ENCODE measurements at places on chromosomes 2 and 18.

DNA sequence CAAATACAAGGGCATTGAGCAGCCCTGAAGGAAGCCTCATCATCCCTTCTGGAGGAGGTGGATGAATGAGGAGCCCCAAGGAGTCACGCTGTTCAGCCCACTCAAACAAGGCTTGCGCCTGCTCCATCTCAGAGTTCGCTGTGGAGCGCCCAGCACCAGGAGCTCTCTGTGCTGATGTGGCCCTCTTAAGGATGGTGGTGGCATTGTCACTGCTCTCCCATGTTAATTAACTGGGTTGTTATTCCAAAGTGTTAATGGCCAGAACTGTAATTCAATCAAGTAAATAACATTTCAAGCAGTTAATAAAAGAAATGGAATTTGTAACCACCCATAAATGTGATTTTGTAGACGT lies 726.0 kb upstream of the RAB6C start:
- H3K27me3 ChIP-seq, result no peaks in the 10 kb centered on the region
- no peak overlapping the region for H3K4me3 ChIP-seq
- DNase-seq, result peak; percentile 77
- no peaks in the 10 kb centered on the region for H3K36me3 ChIP-seq

GRCh38 chr2:56001947-56002346 lies 78.4 kb upstream of the EFEMP1 start:
- no peaks in the 10 kb centered on the region for H3K4me1 ChIP-seq
- no peak for DNase-seq
- H3K36me3 ChIP-seq, result no peaks in the 10 kb centered on the region
- no peak overlapping the region for H3K4me3 ChIP-seq

- peak; percentile 37 for DNase-seq
- H3K4me1 ChIP-seq, result peaks cover 5% of the 10 kb centered on the region
- H3K27me3 ChIP-seq, result no peaks in the 10 kb centered on the region
- no peaks in the 10 kb centered on the region for H3K36me3 ChIP-seq
These were observed 4.4 kb downstream of the EHD3 start for GRCh38 chr2:31238126-31238905.

- no peak for DNase-seq
- H3K4me3 ChIP-seq, result no peak overlapping the region
- H3K27me3 ChIP-seq, result no peaks in the 10 kb centered on the region
- H3K4me1 ChIP-seq, result no peaks in the 10 kb centered on the region
These were observed 993.1 kb upstream of the TMEFF2 start for GRCh38 chr2:193187816-193188215.

GRCh38 chr2:107775791-107776190 lies 50.9 kb upstream of the RGPD4 start:
- H3K36me3 ChIP-seq, result no peaks in the 10 kb centered on the region
- no peaks in the 10 kb centered on the region for H3K27me3 ChIP-seq
- no peak for DNase-seq
- no peak overlapping the region for H3K27ac ChIP-seq

DNA sequence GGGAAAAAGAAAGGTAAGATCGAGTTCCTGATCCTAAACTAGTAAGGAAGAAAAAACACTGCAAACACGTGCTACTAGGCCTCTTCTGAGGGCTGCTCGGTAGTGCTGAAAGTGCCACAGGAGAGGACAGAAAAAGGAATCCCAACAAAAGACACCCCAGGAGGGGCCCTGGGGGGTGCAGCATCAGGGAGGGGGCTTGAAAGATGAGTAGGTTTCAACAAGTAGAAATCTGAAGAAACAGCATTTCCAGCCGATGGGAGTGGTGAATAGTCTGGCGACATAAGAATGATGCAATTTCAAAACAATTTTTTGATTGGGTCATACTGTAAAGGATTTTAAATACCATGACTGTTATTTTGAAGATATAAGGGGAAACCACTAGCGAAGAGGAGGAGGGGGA lies 98.6 kb downstream of the NOL10 start:
- H3K36me3 ChIP-seq, result peaks cover 64% of the 10 kb centered on the region
- H3K4me3 ChIP-seq, result no peak overlapping the region
- H3K27ac ChIP-seq, result no peak overlapping the region
- peak; percentile 54 for DNase-seq

GRCh38 chr2:201795607-201796477 lies 10.5 kb upstream of the CDK15 start:
- H3K4me3 ChIP-seq, result no peak overlapping the region
- H3K27me3 ChIP-seq, result no peaks in the 10 kb centered on the region
- no peak overlapping the region for H3K27ac ChIP-seq
- no peaks in the 10 kb centered on the region for H3K4me1 ChIP-seq
- peak; percentile 81 for DNase-seq

GRCh38 chr2:168369031-168369430 lies 87.0 kb upstream of the CERS6 start:
- no peak overlapping the region for H3K4me3 ChIP-seq
- no peaks in the 10 kb centered on the region for H3K4me1 ChIP-seq

DNA sequence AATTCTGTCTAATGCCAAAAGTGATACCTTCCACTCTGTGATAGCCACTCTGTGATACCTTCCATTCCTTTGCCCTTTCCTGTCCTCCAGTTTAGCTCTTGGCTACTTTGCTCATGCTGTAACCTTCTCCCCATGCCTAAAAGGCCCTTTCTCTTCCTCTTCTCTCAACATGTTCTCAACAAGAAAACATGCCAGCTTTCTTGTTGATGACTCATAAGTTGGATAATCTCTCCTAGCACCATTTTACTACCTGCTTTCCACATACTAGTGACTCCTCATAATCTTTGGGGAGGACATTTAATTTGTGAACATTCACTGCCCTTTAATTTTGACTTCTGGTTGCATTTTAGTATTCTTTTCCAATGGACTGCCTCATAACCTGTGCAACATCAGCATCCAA lies 55.9 kb upstream of the NT5C1B start:
- H3K4me3 ChIP-seq, result no peak overlapping the region
- no peaks in the 10 kb centered on the region for H3K36me3 ChIP-seq
- H3K27me3 ChIP-seq, result no peaks in the 10 kb centered on the region
- no peak for DNase-seq
- H3K27ac ChIP-seq, result no peak overlapping the region

DNA sequence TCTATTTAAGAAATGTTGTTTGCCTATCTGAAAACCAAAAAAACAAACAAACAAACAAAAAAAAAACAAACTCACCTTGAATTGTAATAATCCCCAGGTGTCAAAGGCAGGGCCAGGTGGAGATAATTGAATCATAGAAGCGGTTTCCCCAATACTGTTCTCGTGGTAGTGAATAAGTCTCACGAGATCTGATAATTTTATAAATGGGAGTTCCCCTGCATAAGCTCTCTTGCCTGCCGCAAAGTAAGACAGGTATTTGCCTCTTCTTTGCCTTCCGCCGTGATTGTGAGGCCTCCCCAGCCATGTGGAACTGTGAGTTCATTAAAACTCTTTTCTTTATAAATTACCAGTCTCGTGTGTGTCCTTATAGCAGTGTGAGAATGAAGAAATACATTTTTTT lies 1180.7 kb upstream of the CRIM1 start:
- H3K27me3 ChIP-seq, result no peaks in the 10 kb centered on the region
- H3K27ac ChIP-seq, result no peak overlapping the region

GRCh38 chr2:191318729-191319078 lies 73.5 kb downstream of the MYO1B start:
- H3K4me1 ChIP-seq, result peaks cover 29% of the 10 kb centered on the region
- H3K27me3 ChIP-seq, result no peaks in the 10 kb centered on the region
- H3K27ac ChIP-seq, result no peak overlapping the region
- H3K4me3 ChIP-seq, result no peak overlapping the region
- peak; percentile 79 for DNase-seq
- H3K36me3 ChIP-seq, result peaks cover 8% of the 10 kb centered on the region

DNA sequence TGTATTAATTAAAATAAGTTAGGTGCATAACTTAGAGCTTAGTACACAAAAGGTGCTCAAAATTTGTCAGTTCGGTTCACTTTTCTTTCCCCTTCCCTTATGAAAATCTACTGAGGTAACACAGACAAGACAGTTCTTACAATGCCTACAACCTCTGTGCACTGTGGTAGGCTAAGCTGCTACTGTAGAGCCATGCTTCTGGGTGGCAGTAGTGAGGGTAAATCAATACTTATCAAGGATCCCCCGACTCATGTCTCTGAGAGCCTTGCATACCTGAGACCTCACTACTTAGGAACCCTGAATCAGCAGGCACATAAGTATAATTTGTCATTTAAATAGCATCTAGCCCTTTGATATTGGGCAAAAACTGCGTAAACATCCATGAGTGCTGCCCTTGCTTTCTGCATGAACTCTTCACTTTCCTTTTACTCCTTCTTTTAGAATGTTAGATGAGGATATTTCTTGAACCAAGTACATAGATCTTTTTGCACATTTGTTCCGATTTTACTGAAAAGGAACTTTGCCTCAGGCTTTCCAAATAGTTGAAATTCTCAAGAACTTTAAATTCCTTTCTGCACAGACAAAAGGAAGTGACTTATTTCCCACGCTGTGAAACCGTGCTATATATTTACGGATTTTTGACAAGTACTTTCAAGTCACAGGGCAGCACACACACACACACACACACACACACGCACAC lies 234.4 kb downstream of the TRIB2 start:
- H3K27me3 ChIP-seq, result peaks cover 32% of the 10 kb centered on the region
- peaks cover 2% of the 10 kb centered on the region for H3K4me1 ChIP-seq
- no peaks in the 10 kb centered on the region for H3K36me3 ChIP-seq
- DNase-seq, result no peak

- H3K27me3 ChIP-seq, result no peaks in the 10 kb centered on the region
- no peaks in the 10 kb centered on the region for H3K4me1 ChIP-seq
- no peaks in the 10 kb centered on the region for H3K36me3 ChIP-seq
- H3K4me3 ChIP-seq, result no peak overlapping the region
- no peak for DNase-seq
These were observed 2092.7 kb upstream of the PIK3C3 start for GRCh38 chr18:39862341-39862740.

- DNase-seq, result no peak
- no peaks in the 10 kb centered on the region for H3K4me1 ChIP-seq
- H3K36me3 ChIP-seq, result no peaks in the 10 kb centered on the region
- H3K27me3 ChIP-seq, result no peaks in the 10 kb centered on the region
- no peak overlapping the region for H3K4me3 ChIP-seq
- H3K27ac ChIP-seq, result no peak overlapping the region
These were observed 38.0 kb upstream of the ACVR2A start for GRCh38 chr2:147806846-147807245.

- H3K27ac ChIP-seq, result no peak overlapping the region
- no peaks in the 10 kb centered on the region for H3K36me3 ChIP-seq
- H3K27me3 ChIP-seq, result no peaks in the 10 kb centered on the region
- no peak for DNase-seq
- H3K4me3 ChIP-seq, result no peak overlapping the region
- no peaks in the 10 kb centered on the region for H3K4me1 ChIP-seq
These were observed 619.2 kb downstream of the IRS1 start for GRCh38 chr2:226180281-226180884.
